ENCODE measurements at places on chromosomes 5 and 9. TPM values are rescaled to one million over a fixed set of nuclear protein-coding genes. Genes with fewer than 3 reads are reported as not detected.

GRCh38 chr9:3856592-3856991, 330.8 kb upstream of the RFX3 start:
- peaks cover 4% of the 10 kb centered on the region for H3K4me1 ChIP-seq
- H3K36me3 ChIP-seq, result no peaks in the 10 kb centered on the region
- no peak overlapping the region for H3K27ac ChIP-seq
- no peak overlapping the region for H3K4me3 ChIP-seq
- peaks cover 2% of the 10 kb centered on the region for H3K27me3 ChIP-seq
- no peak for DNase-seq

DNA sequence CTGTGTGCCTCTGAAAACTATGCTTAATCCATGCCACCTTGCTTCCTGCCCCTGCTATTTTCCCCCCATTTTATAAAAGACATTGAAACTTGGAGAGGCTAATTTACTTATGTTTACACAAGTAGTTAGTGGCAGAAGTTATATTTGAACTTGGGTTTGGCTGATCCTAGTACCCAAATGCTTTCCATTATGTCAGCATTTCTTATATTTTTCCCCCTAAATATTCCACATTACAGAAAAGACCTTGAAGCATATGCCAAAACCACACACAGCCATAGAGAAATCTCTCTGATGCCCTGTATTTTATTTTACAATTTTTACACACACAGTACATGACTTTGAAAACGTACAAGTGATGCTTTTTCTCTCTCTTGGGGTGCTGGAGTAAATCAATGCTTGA, 11.2 kb downstream of the C1QTNF2 start:
- no peak overlapping the region for H3K4me3 ChIP-seq
- H3K27ac ChIP-seq, result no peak overlapping the region
- peaks cover 4% of the 10 kb centered on the region for H3K4me1 ChIP-seq
- H3K27me3 ChIP-seq, result peaks cover 8% of the 10 kb centered on the region
- H3K36me3 ChIP-seq, result no peaks in the 10 kb centered on the region
- DNase-seq, result no peak

DNA sequence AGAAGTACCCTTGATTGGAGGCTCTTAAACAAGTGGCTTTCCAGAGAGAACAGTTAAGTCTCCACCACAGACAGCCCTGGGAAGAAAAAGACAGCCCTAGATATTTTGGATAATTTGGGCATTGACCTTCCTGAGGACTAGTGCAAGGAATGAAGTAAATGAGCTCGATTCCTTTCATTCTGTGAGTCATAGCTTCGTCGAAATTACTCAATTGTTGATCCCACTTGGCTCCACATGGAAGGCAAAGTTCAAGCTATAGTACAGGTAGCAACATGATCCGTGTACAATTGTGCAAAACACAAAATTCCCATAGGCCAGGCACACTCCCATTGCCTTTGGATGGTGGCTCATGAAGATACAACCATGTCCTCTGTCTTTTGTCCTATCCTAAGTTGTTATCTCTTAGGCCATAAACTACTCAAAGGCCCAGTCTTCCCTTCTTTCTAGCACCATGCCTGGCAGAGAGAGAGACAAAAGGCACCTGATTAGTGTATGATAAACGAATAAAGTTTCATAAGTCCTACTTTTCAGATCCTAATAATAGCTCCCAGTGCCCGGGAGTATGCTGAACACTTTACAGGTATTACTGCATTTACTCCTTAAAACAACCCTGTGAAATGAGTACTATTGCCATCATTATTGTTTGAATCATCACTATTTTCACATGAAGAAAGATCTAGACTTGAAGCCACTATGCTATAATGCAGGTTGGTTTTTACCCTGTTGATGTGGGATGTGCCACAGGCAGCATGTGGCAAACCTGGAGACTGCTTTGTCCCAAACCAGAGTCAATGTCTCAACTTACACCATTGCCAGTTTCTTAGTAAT, 116.7 kb upstream of the RANBP3L start:
- H3K36me3 ChIP-seq, result no peaks in the 10 kb centered on the region
- peaks cover 1% of the 10 kb centered on the region for H3K27me3 ChIP-seq
- H3K4me1 ChIP-seq, result no peaks in the 10 kb centered on the region
- H3K4me3 ChIP-seq, result no peak overlapping the region
- no peak for DNase-seq

- DNase-seq, result peak; percentile 60
- H3K27me3 ChIP-seq, result no peaks in the 10 kb centered on the region
These were observed 337.5 kb downstream of the CDH9 start for GRCh38 chr5:26700759-26701384.

DNA sequence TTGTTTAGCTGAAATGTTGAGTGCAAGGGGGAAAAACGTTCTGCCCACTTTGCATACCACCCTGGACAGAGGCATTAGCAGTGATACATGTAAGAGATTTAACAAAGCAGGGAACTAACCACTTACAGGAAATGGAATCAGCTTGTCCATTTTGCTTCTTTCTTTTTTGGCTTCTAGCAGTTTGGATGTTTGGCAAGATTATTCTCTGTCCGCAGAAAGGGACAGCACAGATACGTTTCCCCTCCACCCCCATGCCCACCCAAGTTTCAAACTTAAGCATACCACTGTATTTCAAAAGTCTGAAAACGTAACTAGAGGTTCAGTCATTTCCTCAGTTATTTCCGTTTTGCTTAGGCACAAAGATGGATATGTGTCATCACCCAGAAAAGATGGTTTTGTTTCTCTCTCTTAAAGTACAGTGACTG, 118.4 kb downstream of the GDNF start:
- no peaks in the 10 kb centered on the region for H3K36me3 ChIP-seq
- peaks cover 2% of the 10 kb centered on the region for H3K27me3 ChIP-seq
- DNase-seq, result no peak
- no peak overlapping the region for H3K27ac ChIP-seq
- no peak overlapping the region for H3K4me3 ChIP-seq

GRCh38 chr5:34716986-34717385, 60.9 kb downstream of the RAI14 start:
- peak overlapping the region; percentile 73 for H3K4me3 ChIP-seq
- DNase-seq, result no peak
- no peaks in the 10 kb centered on the region for H3K27me3 ChIP-seq
- H3K27ac ChIP-seq, result peak overlapping the region; percentile 94
- H3K4me1 ChIP-seq, result peaks cover 47% of the 10 kb centered on the region
- H3K36me3 ChIP-seq, result peaks cover 9% of the 10 kb centered on the region

GRCh38 chr9:98455256-98456155, 200.1 kb upstream of the TBC1D2 start:
- peaks cover 3% of the 10 kb centered on the region for H3K27me3 ChIP-seq
- no peaks in the 10 kb centered on the region for H3K36me3 ChIP-seq
- H3K4me3 ChIP-seq, result no peak overlapping the region
- DNase-seq, result no peak
- no peak overlapping the region for H3K27ac ChIP-seq

DNA sequence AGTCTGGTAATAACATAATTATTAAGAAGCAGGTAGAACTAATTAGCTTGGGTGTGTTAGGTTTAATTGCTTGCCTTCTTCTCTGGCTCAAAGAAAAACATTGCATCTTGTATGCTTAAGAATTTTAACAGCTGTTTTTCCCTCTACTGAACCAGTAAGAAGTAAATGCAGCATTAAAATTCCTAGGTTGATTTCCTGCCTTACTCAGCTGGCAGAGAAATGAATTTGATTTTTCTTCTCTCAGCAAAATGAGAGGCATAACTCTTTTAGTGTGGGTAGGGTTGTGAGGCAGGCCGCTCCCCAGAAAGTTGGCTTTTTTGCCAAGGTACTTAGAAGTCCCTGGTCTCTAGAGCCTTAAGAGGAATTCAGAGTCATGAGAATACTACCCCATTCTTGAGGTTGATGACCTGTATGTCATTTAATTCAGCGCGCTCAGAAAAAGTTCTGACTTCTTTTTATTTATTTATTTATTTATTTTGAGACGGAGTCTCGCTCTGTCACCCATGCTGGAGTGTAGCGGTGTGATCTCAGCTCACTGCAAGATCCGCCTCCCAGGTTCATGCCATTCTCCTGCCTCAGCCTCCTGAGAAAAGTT, 302.6 kb downstream of the ARHGEF28 start:
- no peak overlapping the region for H3K27ac ChIP-seq
- no peak overlapping the region for H3K4me3 ChIP-seq
- H3K27me3 ChIP-seq, result no peaks in the 10 kb centered on the region
- DNase-seq, result no peak

GRCh38 chr5:136295914-136296313, 69.4 kb downstream of the TRPC7 start:
- peaks cover 2% of the 10 kb centered on the region for H3K27me3 ChIP-seq
- no peak for DNase-seq
- no peaks in the 10 kb centered on the region for H3K36me3 ChIP-seq
- no peak overlapping the region for H3K4me3 ChIP-seq
- peaks cover 2% of the 10 kb centered on the region for H3K4me1 ChIP-seq
- H3K27ac ChIP-seq, result no peak overlapping the region

DNA sequence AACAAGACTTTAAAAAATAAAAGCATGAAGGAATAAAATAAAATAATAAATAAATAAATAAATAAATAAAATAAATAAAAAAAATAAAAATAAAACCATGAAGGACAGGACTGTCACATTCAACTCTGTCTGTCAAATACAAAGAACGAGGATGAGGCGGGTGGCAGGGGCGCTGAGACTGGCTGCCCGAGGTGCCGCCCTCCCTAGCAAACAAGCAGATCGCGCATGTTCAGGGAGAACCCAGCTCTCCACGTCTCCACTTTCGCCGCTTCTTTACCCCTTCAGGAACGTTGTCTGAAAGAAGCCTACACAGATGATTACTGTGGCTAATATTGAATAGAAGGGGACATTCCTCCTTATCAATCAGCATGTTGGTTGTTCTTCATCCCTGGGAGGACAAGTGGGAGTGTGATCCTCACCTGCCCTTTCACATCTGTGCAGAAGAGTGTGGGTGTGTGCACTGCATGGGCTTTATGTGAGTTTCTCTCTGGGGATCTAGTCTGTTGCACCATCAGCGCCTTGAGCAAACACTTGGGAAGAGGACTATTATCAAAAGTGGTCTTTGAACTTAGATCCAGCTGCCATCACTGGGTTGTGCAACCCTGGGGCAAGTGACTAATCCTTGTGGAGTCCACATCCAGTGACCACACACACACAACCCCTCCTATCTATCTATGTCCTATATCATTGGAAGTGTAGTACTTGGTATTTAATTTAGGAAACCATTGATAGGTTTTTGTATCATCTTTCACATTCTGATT, 399.2 kb downstream of the IRX2 start:
- H3K27me3 ChIP-seq, result peaks cover 3% of the 10 kb centered on the region
- no peak overlapping the region for H3K27ac ChIP-seq
- DNase-seq, result no peak

GRCh38 chr5:88836195-88836838, 46.7 kb downstream of the MEF2C start:
- no peaks in the 10 kb centered on the region for H3K27me3 ChIP-seq
- H3K36me3 ChIP-seq, result peaks cover 4% of the 10 kb centered on the region
- H3K27ac ChIP-seq, result no peak overlapping the region
- peaks cover 32% of the 10 kb centered on the region for H3K4me1 ChIP-seq
- no peak overlapping the region for H3K4me3 ChIP-seq

- H3K4me3 ChIP-seq, result no peak overlapping the region
- H3K27ac ChIP-seq, result no peak overlapping the region
- H3K4me1 ChIP-seq, result peaks cover 44% of the 10 kb centered on the region
- no peak for DNase-seq
These were observed 92.7 kb downstream of the DAB2IP start for GRCh38 chr9:121744002-121744686.

- no peak for DNase-seq
- no peak overlapping the region for H3K27ac ChIP-seq
- no peaks in the 10 kb centered on the region for H3K27me3 ChIP-seq
- H3K36me3 ChIP-seq, result no peaks in the 10 kb centered on the region
These were observed 383.5 kb downstream of the ARHGEF28 start for GRCh38 chr5:74009502-74009901.

DNA sequence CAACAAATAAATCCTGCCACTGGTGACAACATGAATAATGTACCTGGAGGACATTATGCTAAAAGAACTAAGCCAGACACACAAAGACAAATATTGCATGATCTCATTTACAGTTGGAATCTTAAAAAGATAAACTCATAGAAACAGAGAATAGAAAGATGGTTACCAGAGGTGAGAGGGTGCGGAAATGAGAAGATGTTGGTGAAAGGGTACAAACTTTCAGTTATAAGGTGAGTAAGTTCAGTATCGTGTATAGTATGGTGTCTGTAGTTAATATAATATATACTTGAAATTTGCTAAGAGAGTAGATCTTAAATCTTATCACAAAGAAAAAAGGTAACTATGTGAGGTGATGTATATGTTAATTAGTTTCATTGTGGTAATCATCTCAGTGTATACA, 63.3 kb downstream of the PRRC1 start:
- no peak overlapping the region for H3K27ac ChIP-seq
- no peaks in the 10 kb centered on the region for H3K36me3 ChIP-seq
- no peaks in the 10 kb centered on the region for H3K27me3 ChIP-seq
- no peaks in the 10 kb centered on the region for H3K4me1 ChIP-seq
- H3K4me3 ChIP-seq, result no peak overlapping the region
- DNase-seq, result no peak

DNA sequence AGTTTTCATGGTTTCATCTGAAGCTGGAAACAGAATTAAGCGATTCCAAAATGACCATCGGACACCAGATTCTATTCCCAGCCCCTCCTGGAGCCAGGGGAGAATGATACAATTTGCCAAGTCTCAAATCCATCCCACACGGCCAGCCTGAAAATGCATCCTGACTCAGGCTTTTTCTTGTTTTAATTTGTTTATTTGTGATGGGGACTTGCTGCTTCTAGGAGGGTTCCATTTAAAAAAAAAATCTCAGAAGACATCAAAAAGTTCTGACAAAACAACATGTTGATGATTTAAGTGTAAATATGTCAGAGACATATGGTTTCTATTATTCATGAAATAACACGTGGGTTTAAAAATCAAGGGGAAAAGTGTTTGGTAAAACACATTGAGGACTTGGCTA, 173.2 kb downstream of the GAS1 start:
- no peaks in the 10 kb centered on the region for H3K4me1 ChIP-seq
- no peak overlapping the region for H3K27ac ChIP-seq
- H3K36me3 ChIP-seq, result no peaks in the 10 kb centered on the region
- no peak for DNase-seq

- no peaks in the 10 kb centered on the region for H3K27me3 ChIP-seq
- H3K27ac ChIP-seq, result no peak overlapping the region
- no peaks in the 10 kb centered on the region for H3K36me3 ChIP-seq
These were observed 165.1 kb downstream of the DIRAS2 start for GRCh38 chr9:90477535-90477934.

- no peaks in the 10 kb centered on the region for H3K36me3 ChIP-seq
- no peak overlapping the region for H3K4me3 ChIP-seq
- DNase-seq, result no peak
- no peaks in the 10 kb centered on the region for H3K4me1 ChIP-seq
- H3K27me3 ChIP-seq, result no peaks in the 10 kb centered on the region
These were observed 344.3 kb downstream of the RAB3C start for GRCh38 chr5:58927181-58927580.

- DNase-seq, result no peak
- peaks cover 4% of the 10 kb centered on the region for H3K36me3 ChIP-seq
- H3K4me1 ChIP-seq, result no peaks in the 10 kb centered on the region
- no peak overlapping the region for H3K27ac ChIP-seq
- no peaks in the 10 kb centered on the region for H3K27me3 ChIP-seq
- no peak overlapping the region for H3K4me3 ChIP-seq
These were observed 74.7 kb downstream of the S1PR3 start for GRCh38 chr9:89065921-89066320.

COL15A1 gene
- 24.0 TPM for total RNA-seq

PPP3R2 gene
- 2.2 TPM for total RNA-seq

SEMA5A gene
- 31.1 TPM for total RNA-seq
